ENCODE measurements at places on chromosomes 6 and 20.
A peak's percentile ranks its signal among the peaks of the same experiment; 100 is the strongest.

DNA sequence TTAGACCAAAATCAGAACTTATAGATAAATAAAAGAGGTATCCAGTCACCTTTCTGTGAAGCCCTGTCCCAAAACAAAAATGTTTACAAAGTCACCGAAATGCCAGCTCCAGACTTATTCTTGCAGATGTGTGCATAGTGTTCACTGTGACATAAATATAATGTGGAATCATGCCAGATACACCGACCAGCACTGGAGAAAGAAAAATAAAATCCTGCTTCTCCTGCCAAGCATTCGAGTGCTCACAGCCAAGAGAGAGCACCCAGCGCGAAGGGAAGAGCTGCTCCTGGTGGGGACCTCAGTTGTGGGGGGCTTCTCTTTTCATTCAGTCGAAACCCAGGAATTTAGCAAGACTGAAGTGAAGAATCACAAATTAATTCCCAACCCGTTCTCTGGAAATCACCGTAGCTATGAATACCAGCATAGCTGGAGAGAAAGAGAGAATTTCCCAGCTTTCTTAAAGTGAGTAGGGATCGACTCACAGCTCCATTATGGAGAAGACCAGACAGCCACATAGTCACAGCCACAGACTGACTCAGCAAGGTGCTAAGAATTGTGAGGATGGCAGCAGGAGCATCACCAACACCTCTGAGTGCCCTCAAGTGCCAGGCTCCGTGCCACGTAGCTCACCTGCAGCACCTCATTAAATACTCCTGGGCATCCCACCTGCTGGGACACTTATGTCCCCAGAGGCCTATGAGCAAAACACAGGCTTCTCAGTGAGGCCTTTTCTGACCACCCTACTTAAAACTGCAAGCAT is 33.2 kb downstream of the BFSP1 start:
- no peak for DNase-seq

DNA sequence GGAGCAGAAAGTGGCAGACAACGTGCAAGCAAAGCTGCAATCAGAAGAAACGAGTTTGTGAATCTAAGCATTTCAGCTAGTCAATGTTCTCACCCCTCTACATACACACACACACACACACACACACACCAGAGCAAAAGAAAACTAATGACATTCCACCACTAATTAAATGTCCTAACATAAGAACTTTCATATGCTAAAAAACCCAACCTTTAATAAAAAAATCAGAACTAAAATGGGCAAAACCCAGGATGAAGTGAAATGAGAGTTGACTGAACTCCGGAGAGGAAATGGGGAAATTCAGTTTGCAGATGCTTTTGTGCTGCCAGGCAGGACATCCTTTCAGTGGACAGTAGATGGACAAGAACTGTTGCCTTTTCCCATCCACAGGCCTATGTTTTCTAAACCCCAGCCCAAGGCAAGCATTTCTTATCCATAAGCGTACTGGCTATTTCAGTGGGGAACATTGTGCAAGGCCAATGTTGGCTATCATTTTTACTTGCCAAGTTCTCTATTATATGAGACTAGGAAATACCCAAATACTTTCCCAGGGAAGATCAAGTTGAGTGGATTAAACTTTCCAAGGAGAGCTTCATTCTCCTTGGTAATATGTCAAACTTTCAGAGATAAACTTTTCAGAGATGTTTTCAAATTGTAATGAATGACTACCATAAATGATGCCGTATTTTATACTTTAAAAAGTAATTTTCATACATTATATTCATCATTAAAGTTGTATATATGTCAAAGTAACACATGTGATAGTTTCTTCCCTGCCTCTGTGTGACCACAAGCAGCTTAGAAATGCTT is 27.3 kb downstream of the RIN2 start:
- no peak for DNase-seq

- no peak for DNase-seq
These were observed 90.6 kb downstream of the TTLL2 start for GRCh38 chr6:167415441-167415961.

DNA sequence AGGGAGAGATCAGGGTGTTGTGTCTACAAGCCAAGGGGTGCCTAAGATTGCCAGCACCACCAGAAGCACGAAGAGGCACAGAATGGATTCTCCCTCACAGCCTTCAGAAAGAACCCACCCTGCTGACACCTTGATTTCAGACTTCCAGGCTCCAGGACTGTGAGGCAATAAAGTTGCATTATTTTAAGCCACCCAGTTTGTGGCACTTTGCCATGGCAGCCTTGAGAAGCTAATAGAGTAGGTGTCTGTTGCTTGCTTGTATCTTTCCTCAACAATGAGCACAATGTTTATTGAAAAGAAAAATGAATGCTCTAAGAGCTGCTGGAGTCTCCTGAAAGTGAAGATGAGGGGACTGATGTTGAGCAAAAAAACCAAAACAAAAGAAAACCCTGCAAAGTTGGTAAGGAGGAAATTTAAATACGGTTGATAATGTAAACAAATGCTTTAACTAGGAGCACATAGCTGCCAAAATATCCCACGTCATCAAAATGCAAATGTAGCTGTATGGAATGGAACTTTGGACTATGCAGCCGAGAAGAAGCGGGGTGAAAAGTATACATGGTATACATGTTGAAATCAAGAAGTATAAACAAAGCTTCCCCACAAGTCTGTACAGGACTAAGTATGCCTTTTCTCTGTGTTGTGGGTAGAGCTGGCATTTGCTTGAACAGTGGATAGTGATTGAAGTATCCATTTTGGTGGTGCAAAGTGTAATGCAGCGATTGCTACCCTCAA is 8.0 kb downstream of the IL20RA start:
- DNase-seq, result no peak

- peak; percentile 52 for DNase-seq
These were observed 26.9 kb downstream of the DDX27 start for GRCh38 chr20:49245921-49246740.

GRCh38 chr6:4969609-4970285 is 34.1 kb downstream of the RPP40 start:
- no peak for DNase-seq

DNA sequence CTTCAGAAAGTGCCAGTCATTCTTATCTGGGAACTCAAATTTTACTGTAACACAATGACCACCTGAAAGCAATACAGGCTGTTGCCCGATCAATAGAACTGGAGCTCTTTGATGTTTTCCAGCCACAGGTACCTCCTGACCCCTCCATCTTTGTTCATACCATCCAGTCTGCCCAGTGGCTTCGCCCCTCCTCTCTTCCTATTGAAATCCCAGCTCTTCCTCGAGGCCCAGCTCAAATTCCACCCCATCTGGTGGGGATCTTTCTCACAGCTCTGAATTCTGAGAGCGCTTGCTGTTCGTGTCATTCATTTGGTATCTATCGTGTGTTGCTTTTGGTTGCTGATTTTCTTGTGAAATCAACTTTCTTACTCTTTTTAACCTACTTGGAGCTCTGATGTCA is 87.9 kb upstream of the CNKSR3 start:
- DNase-seq, result no peak

DNA sequence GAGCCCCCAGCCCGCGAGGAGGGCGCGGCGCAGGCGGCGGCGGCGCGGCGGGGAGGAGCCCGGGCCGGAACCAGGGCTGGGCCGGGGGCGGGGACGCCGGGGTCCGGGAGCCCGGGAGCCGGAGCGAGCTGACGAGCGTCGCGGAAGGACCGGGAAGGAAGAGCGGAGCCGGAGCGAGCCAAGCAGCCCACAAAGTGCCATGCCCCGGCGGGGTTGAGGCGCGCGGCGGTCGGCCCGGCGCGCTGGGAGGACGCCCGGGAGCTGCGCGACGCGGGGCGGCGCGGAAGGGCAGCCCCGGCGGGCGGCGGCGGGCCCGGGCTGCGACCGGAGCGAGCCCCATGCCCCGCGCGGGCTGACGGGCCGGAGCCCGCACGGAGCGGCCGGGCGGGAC is 289 bp downstream of the FOXP4 start:
- peak; percentile 68 for DNase-seq

GRCh38 chr6:40408786-40409542 is 178.2 kb downstream of the LRFN2 start:
- DNase-seq, result no peak

DNA sequence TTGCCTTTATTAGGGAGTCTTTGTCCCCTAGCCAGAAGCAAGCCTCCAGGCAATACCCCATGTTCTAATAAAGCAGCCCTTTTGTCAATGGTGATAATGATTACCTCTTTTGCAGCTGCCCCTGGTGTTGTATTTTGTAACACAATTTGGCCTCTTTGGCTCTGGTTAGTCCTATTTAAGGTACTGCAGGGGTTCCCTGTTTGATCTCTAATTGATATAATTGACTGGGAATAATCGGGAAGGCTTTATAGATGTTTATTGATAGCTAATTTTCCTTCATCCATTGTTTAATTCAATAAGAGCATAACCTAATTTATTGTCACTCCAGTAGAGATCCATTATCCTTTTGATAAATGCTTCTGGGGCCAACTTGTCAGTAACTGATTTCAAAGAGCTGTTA is 537.2 kb downstream of the PKHD1 start:
- no peak for DNase-seq

GRCh38 chr6:30151580-30151979 is 9.4 kb downstream of the TRIM10 start:
- DNase-seq, result no peak

DNA sequence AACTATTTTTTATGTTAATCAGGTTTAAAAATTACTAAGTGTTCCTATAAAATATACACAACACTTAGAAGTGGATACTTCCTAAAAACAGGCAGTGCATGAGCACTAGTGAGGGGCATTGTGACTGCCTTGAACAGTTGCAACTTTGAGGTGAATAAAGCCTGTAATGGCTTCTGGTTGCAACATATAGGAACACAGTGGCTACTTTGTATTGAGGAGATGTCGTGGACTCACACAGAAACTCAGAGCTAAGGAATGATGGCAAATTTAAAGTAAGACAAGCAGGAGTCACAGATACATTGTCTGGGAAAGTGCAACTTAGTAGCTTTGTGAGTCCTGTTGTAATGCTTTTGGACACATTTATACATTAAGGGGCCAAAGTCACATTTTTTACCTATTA is 861 bp upstream of the HLA-A start:
- DNase-seq, result no peak

- no peak for DNase-seq
These were observed 245.8 kb downstream of the FRK start for GRCh38 chr6:115814907-115815306.

GRCh38 chr6:37679539-37680476 is 17.9 kb downstream of the MDGA1 start:
- DNase-seq, result no peak

- DNase-seq, result no peak
These were observed 25.5 kb downstream of the TMEM14A start for GRCh38 chr6:52696418-52696817.

- no peak for DNase-seq
These were observed 243.5 kb upstream of the PREP start for GRCh38 chr6:105646391-105646867.

DNA sequence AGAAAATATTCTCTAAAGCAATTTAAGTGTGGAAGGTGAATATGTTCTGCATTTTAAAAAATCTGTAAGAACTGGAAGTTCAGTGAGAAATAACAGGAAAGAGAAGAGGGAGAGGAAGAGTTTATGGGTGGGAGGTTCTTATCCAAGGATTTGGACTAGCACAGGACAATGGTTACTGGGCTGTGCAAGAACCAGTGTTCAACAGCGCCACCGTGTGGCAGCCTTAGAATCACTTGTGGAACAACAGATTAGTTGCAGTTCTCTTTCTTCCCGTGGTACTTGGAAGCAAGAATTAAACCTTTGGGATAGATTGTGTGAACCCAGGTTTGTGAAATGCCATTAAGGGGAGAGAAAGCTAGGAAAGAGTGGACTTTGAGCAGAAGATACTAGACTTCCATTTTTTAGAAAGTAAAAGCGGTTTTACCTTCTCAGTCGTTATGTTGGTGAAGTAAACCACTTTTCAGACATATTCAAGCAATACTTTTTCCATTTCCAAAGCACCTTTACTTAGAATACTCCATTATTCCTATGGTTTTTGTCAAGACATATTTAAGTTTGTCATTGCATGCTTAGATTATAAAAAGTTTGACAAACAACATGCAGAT is 436.7 kb downstream of the RNF144B start:
- DNase-seq, result peak; percentile 16

GRCh38 chr6:132683543-132683942 is 24.6 kb upstream of the TAAR1 start:
- peak; percentile 30 for DNase-seq

GRCh38 chr20:3739054-3739925 is 6.8 kb downstream of the HSPA12B start:
- no peak for DNase-seq

- peak; percentile 60 for DNase-seq
These were observed 110.7 kb upstream of the PHACTR1 start for GRCh38 chr6:12605888-12606345.

GRCh38 chr6:16985513-16986284 is 116.2 kb upstream of the STMND1 start:
- no peak for DNase-seq

DNA sequence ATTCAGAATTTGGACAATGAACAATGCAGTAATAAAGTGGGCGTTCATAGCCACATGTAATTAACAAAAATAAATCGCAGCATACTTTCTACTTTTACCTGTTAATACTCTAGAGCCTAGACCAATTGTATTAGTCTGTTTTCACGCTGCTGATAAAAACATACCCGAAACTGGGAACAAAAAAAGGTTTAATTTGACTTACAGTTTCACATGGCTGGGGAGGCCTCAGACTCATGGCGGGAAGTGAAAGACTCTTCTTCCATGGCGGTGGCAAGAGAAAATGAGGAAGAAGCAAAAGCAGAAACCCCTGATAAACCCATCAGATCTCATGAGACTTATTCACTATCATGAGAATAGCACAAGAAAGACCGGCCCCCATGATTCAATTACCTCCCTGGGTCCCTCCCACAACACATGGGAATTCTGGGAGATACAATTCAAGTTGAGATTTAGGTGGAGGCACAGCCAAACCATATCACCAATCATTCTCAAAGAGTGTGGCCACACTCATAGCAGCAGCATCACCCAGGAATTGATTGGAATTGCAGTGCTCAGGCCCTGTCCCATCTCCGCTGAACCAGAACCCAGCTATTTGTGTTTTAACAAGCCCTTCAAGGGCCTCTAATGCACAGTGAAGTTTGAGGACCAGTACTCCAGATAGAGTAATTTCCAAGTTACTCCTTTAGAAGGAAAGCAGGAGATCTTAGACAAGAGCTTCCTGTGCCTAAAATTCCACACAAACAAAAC is 650.0 kb downstream of the KIF16B start:
- no peak for DNase-seq

DNA sequence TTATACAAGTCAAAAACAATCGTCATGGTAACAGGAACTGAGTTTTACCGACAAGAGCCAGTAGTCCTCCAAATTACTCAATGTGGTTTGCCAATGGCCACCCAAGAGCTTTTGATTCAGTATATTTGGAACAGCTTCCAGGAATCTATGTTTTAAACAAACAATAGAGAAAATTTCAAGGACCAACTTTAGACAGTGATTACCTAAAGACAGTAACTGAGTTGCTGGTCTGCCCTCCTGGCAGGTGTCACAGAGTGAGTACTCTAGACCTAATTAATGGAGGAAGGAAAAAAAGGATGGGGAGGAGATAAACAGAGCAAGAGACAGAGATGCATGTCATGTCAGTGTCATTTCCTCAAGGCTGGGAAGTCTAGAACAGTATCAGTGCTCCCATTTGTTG is 361.3 kb upstream of the BTBD3 start:
- DNase-seq, result no peak
